ENCODE measurements at places on chromosomes 4 and X.

- no peak for DNase-seq
These were observed 513.8 kb upstream of the FAM241A start for GRCh38 chr4:111631215-111631999.

- DNase-seq = no peak
These were observed 2.8 kb downstream of the STAG2 start for GRCh38 chrX:123964156-123964834.

DNA sequence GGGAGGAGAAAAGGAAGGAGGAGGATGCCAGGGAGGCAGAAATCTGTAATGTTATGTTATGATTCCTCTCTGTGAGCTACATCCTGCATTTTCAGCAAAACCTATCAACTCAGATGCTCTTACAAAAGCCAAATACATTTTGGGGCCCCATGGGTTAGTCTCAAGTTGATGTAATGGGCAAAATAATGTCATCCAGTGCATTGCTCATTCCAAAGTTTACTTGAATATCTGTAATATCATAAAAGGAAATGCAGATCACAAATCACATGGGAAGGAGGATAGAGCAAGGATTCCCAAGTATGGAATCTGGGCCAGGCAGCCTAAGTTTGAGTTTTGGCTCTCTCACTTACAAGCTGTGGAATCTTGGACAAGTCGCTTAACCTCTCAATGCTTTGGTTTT is 74.9 kb upstream of the SOD3 start:
- DNase-seq = no peak

GRCh38 chr4:7803371-7803770 is 136.3 kb downstream of the AFAP1 start:
- no peak for DNase-seq

- no peak for DNase-seq
These were observed 17.1 kb upstream of the NKAP start for GRCh38 chrX:119960625-119961024.

DNA sequence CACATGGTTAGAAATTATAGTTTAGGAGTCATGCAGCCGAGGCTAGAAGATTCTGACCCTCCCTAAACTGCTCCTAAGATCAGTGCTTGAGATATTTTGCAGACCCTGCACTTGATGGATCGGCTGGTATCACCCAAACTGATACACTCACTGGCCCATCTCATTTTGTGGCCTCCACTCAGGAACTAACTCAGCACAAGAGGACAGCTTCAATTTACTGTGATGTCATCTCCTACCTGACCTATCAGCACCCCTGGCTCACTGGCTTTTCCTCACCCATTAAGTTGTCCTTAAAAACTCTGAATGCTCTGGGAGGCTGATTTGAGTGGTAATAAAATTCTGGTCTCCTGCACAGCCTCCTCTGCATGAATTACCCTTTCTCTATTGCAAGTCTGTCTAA is 450.9 kb downstream of the PCDH10 start:
- no peak for DNase-seq

DNA sequence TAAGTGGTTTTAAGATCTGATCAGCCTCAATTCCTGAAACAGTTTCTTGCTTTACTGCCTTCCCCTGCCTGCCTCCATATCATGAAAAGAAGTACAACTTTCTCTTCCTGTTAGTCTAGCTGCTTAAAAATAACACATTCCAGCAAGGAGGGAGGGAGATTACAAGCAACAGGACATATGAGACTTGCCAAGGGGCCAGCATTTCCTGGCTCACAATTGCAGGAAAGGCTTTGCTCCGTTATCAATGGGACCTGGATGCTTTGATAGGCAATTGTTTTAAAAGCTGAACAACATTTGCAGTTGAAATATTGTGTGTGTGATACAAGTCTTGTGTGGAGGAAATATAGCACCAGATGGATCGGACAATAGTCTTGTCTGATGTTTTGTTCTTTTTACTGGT is 425.0 kb downstream of the FAT4 start:
- no peak for DNase-seq

DNA sequence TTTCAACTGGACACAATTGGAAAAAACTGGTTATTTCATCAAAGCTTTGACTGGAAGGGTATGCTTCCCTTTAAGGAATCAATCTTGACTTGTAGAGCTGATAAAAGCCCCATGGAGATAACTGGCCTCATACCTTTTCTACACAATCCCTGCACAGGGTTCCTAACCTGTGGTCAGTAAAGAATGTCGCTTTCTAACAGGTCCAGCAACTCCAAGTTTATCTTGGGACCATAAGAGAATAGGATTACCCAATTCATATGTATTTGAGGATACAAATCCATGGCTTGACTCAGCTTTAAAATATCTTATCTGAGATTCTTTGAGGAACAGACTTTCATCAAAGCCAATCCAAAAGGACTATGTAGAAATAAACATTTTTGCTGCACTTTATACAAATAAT is 1399.8 kb upstream of the PABPC4L start:
- DNase-seq = no peak

GRCh38 chr4:1722551-1723118 is 1.3 kb downstream of the TACC3 start:
- no peak for DNase-seq

GRCh38 chrX:129581904-129582303 is 41.8 kb downstream of the OCRL start:
- DNase-seq = no peak

- no peak for DNase-seq
These were observed 1646.4 kb upstream of the ADGRL3 start for GRCh38 chr4:59553721-59554091.

DNA sequence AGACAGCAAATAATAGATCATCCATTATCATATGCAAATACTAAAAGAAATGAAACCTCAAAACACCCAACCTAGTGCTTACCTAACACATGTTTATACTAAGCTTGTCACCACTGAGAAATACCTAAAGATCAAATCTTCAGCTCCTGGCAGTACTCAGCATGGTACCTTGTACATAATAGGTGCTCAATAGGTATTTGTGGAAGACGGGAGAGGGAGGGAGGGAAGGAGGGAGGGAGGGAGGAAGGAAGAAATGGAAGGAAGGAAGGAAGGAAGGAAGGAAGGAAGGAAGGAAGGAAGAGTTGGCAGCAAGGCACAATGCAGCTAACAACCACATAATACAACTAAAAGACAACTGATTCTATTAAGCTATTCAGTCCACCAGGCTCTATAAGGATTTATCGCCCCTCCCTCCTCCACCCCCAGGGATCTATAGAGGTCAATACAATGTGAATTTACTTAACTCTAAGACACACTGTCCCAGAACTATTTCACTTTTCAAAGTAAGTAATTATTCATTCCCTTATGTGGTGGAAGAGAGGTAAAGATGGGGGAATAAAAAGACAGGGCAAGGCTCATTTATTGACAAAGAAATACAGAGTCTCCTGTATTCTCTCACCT is 328.9 kb downstream of the PAPSS1 start:
- no peak for DNase-seq

- no peak for DNase-seq
These were observed 68.4 kb upstream of the RELL1 start for GRCh38 chr4:37754410-37755185.

GRCh38 chrX:48631376-48632090 is 34.2 kb downstream of the WDR13 start:
- DNase-seq = peak; percentile 36

GRCh38 chr4:115279330-115279729 is 165.9 kb upstream of the NDST4 start:
- no peak for DNase-seq
